Central memory CD8-positive, alpha-beta T cell (primary cell): ENCODE measurements at places on chromosomes 12 and 14.

GRCh38 chr14:101063121-101063520, 159.6 kb upstream of the RTL1 start:
- no peak overlapping the region for H3K27ac ChIP-seq
- H3K36me3 ChIP-seq = peaks cover 2% of the 10 kb centered on the region
- H3K27me3 ChIP-seq = peaks cover 36% of the 10 kb centered on the region
- DNase-seq = no peak
- H3K4me3 ChIP-seq = no peak overlapping the region

DNA sequence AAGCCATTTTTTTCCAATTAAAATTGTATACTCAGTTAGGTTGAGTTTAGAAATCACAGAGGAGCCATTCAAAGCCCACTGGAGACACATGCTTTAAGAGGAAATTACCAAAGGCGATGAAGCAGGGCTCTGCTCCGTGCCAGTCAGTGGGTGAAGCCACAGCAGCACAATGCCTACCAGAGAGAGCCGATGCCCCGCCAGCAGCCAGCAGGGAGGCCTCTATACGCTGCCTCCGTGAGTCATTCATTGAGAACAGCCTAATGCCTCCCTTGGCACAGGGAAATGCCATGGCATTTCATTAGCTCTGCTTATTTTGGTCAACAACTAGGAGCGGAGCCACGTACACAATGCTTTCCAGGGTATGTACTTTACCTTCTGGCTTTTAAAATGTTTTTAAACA, 197.8 kb upstream of the FRMD6 start:
- no peak overlapping the region for H3K27ac ChIP-seq
- no peaks in the 10 kb centered on the region for H3K4me1 ChIP-seq
- peaks cover 23% of the 10 kb centered on the region for H3K27me3 ChIP-seq
- no peaks in the 10 kb centered on the region for H3K36me3 ChIP-seq
- no peak for DNase-seq

- H3K4me3 ChIP-seq = no peak overlapping the region
- H3K27ac ChIP-seq = no peak overlapping the region
- DNase-seq = no peak
- H3K36me3 ChIP-seq = peaks cover 2% of the 10 kb centered on the region
- no peaks in the 10 kb centered on the region for H3K27me3 ChIP-seq
Observed at GRCh38 chr12:119036878-119037825, 55.8 kb downstream of the SRRM4 start.

DNA sequence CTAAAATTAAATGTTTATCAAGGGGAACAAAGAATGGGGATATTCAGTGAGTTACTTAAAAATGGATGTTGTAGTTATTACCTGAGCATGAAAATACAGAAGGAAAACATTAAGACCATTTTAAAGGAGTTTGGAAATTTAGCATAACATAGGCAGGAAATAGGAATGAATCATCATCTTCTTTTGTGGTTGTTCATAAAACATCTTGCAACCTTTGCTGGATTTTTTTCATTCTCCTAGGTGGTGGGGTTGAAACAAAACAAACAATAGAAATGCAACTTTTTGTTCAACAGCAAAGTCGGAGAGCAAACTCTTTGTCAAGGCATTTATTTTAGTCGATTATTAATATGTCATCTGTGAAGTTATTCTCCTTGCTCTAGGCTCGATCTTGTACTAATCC, 275.1 kb downstream of the IPO8 start:
- no peaks in the 10 kb centered on the region for H3K27me3 ChIP-seq
- no peaks in the 10 kb centered on the region for H3K4me1 ChIP-seq
- H3K36me3 ChIP-seq = peaks cover 2% of the 10 kb centered on the region
